ENCODE measurements at places on chromosomes 6 and 20. TPM values are rescaled to one million over a fixed set of nuclear protein-coding genes. Genes with fewer than 3 reads are reported as not detected.

DNA sequence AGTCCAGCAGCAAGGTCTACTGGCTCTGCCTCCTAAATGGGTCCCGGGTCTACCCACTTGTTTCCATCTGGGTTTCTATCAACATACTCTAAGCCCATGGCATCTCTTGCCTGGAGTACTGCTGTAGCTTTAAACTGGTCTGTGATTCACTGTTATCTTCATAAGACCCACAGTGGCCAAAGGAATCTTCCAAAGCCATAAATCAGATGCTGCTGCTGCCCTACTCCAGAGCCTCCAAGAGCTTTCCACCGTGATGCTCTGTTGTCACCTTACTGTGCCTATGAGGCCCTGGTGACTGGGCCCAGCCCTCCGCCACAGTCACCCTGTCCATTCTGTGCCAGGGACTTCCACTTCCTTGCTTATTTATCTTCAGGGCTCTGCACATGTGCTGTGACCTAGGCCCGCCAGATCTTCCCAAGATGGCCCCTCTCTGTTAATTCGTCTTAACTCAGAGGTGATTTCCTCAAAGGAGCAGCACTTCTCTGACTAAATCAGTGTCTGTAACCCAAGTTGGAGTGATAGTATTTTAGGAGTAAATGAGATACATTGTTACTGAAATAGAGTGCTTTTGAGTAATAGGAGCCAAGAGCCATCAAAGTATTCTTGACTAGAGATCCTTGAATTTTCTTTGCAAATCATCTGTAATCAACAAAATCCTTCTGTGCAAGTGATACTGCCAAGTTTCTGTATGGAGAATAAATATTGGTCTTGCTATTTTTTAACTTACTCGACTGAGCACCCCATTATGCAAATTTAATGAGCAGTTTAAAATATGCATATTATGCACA is 102.5 kb downstream of the PPP1R14C start:
- no peak for DNase-seq

DNA sequence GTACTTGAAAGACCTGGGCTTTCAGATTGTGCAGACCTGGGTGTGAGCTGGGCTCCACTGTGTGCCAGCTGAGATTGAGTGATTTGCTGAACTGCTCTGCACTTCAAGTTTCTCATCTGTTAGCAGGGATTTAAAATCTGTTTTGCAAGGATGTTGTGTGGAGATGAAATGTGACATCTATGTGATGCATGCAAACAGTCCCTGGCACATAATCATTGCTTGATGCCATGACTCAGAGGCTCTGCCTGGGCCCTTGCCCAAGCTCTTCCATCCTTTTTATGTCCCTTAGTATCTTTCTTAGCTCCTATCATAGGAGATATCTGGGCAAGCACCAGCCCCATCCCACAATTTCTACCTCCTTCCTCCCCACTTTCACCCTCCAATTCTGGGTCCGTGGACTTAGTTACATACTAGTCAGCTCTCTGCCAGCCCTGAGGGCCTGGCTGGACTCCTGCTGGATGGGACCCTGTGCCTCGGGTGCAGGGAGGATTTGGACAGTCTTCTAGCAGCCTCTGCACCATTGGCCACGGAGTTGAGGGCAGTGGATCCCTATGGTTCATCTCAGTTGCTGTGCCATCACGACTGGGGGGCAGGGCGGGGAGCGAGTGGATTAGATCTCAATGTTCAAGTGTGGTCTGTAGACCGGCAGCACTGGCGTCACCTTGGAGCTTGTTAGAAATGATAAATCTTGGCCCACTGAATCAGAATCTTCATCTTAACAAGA is 103.6 kb downstream of the MAP3K7 start:
- peak; percentile 48 for DNase-seq

DNA sequence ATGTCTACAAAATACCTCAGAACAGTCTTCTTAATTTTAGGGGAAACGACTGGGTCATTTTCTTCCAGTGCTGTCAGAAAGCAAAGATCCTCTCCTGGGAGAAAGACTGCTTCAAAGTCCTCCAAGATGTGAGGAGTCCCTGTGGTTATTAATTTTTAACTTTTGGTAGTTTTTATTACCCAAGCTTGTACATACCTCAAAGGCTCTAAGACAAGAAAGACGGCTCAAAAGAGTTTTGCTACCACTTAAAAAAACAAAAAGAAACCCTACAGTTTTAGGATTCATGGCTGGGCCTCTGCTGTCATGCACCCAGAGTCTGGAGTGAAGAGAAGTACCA is 56.1 kb upstream of the APCDD1L start:
- DNase-seq = no peak

DNA sequence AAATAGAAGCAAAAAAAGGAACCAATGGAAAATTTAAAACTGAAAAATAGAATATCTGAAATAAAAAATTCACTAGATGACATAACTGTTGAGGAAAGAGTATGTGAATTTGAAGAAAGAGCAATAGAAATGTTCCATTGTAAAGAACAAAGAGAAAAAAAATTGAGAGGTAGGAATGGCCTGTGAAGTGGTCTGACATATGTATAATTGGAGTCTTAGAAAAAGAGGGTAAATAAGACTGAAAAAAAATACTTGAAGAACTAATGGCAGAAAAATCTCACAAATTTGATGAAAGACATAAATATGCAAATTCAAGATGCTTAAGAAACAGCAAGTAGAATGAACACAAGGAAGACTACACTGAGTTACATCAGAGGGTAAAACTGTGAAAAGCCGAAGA is 93.4 kb downstream of the QKI start:
- DNase-seq = peak; percentile 27

GRCh38 chr6:39804466-39805065 is 12.4 kb downstream of the DAAM2 start:
- peak; percentile 92 for DNase-seq

DNA sequence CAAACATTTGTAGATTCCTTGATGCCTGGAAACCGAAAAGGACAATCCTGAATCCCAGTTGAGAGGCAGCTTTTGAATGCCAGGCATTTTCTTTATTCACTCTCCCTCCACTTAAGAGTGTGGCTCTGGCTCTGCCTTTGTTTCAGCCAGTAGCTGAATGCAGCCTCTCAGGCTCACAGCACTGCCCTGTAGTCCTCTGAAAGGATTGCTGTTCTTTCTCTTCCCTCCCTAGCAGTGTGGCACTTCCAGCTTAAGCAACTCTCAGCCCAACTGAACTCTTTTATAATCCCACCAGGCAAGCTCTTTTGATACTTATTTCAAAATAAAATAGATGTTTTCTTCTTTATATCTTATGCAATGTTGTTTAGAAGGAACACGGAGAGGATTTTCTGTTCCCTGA is 415.6 kb downstream of the GJA1 start:
- DNase-seq = no peak

DNA sequence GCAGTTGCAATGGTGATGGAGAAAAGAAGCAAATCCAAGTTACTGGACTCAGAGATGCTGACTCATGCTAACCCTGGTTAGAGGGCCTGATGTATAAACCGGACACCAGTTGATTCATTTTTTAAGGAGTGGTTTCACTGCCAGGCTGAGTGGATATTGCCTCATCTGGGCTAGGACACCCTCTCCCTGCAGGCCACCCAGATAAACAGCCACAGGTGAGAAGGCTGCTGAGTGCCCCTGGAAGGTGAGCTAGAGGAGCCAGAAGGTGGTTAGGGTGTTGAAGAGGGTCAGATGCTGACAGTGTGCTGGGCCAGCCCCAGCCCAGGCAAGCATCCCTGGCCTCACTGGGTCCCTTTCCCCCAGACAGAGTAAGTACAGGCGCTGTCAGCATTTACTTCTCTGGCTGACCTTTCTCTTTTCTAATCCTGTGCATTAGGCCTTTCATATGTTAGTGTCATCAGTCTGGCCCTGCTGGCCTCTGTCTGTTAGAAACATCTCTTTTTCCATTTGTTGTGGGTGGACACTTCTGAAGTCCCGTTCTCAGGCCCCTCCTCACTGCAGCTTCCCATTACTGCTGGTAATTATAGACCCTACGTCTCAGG is 13.5 kb downstream of the EPB41L1 start:
- DNase-seq = peak; percentile 41

DNA sequence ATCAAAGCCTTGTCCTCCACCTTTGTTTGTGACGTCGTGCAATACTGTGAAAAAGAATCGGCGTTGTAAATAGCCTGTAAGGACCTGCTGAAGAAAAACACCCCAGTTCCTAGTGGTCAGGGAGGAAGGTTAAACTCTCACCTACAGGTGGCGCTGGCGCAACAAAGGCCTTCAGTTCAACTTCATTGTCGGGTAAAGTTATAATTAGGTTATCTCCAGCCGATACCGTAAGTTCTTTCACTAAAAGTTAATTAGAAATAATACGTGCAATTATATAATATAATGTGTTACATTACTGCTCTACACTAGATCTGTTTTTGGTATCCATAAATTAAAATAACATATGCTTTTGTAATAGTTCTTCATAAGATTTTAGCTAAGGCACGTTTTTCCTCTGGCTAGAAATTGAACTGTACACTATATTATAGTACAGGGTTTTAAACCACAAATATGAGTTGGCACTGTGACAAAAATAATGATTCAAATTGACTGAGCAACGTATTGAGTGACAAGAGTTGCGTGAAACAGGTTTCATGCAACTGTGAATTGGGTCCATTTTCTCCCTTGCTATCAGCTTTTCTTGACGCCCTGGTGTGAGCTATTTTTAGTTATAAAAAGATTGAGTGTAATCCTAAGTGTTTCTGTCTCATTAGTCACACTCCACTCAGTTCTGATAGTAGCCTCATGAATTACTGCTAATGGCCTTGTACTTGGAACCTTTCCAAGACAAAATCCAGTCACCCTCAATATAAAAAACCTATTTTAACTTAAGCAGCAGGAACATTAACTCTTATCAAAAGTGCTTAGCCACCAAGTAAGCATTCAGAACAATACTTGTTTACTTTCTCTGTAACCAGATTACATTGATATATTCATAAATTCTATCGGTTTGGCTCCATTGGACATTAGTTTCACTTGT is 62.3 kb downstream of the KIAA0319 start:
- DNase-seq = peak; percentile 75

- DNase-seq = no peak
Observed at GRCh38 chr6:15269011-15269410, 23.1 kb downstream of the JARID2 start.

GRCh38 chr6:16591396-16592222 is 169.7 kb downstream of the ATXN1 start:
- no peak for DNase-seq

DNA sequence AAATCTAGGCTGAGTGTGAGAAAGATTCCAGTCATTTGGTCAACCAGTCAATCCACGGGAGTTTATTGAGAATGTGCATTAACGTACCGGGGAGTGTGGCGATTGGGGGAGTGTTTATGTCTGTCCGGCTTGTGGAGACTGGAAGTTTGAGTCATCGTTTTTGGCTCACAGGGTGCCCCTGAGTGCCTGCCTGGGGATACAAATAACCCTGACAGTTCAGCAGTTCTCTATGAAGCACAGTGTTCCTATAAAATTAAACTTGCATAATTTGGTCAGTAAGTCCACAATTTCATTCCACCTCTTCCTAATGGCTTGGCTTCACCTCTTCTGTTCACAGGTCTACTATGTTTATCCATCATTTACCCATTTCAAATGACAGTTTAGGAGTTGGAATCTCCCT is 72.6 kb upstream of the PLEKHG1 start:
- peak; percentile 38 for DNase-seq

DNA sequence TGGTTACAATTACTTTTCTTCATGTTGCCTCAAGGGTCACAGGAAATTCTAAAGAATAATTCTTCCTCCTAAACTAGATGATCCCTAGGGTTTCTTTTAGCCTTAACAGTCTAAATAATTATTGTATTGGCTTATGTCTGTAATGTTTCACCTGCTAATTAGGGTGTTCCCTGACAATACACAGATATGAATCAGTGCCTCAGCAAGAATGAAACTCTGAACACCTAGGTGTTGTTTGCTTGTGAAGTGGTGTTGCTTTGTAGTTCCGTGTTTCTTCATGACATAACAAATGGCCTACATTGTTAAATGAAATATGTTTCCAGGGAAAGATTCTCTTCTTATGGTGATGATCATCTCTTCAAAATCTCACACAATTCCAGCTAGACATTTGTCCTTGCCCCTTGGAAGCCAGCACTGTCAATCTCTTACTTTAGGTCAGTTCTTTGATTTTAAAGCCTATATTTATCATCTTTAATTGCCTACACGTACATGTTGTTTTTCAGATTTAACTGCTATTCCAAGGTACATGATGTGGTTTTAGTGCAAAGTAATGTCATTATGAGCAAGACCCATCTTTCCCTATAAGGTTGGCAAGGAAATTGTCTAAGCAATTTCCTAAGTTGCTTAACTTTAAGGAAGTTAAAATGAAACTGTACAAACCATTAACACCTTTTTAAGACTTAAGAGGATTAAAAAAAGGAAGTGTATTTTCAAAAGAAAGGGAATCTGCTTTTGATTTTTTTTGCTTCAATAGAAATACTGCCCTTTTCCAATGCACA is 111.9 kb downstream of the TBC1D7 start:
- no peak for DNase-seq

The PRICKLE4 gene
- total RNA-seq = 0.26 TPM

The CRIP3 gene
- total RNA-seq = 0.26 TPM

The ZNF165 gene
- 0.33 TPM for total RNA-seq

The LTB gene
- total RNA-seq = not detected

The IER3 gene
- total RNA-seq = 43.3 TPM

The SLC35F1 gene
- under 0.01 TPM for total RNA-seq

The SLC17A3 gene
- not detected for total RNA-seq

The PI3 gene
- not detected for total RNA-seq
